AML-193 (cell line): ENCODE measurements at places on chromosomes 6 and 20.

DNA sequence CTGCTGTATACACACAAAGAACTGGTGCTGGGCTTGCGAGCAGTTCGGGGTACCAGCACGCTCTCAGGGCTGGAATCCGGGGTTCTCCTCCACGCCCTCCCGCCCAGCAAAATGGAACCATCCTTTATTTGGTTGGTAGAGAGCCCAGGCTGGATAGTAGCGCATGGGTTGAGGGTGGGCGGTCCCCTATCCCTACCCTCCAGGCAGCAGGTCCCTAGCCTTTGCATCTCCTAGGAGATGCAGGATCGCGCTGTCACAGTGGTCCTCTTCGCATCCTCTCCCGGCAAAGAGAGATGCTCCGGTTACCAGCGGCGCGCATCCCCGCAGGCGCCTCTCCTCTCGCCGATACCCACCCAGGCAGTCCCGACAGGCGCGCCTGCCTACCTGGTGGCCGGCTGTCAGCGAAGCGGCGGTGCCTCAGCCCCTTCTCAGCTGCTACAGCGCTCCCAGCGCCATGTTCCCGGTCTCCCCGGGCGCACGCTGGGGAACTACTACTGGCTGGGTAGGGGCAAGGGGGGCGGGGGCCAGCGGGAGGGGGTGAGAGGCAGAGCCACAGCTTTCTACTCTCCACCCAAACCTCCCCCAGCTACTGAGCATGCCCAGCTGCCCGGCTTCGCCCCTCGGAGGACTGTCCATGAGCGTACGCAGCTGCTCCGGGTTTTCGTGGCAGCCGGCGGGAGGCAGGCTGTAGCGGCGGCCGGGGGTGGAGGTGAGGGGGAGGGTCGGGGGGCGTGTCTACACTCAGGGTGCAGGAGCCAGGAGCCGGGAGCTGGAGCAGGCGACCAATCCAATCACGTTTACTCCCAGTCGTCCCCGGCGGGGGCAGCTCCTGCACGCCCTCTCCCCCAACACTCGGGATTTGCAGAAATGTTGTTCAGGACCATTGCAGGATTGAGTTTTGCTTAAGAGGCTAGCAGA lies at the start of gene PAK5:
Gene PAK5, minus strand, starts transcription at position 699 of the 918 bp plus-strand sequence. CDS start 194,748 bp downstream, outside the sequence.
- no peak for DNase-seq

DNA sequence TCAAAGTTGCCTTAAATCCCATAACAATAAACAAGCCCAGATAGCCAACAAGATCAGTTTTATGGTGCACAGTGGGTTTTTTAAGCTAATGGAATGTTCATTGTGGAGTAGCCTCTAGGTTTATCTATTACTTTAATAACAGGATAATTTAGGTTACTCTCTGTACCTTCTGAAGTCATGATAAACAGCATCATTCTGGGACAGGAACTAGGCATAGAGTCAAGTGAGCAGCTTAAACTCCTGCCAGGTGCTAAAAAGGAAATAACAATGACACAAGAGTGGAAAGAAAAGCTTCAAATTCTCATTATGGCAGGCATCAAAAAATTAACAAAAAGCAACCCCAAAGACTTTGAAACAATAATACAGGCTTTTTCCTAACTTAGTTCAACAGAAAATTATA lies 228.8 kb downstream of the HACE1 start:
- DNase-seq = no peak

GRCh38 chr6:155004576-155005372 lies 9.7 kb downstream of the TIAM2 start:
- DNase-seq = no peak

GRCh38 chr6:41551086-41551700 lies 5.0 kb downstream of the FOXP4 start:
- DNase-seq = no peak

- DNase-seq = no peak
Observed at GRCh38 chr20:37424062-37424851, 78.3 kb downstream of the SRC start.

- DNase-seq = no peak
Observed at GRCh38 chr6:111789598-111789997, 83.7 kb downstream of the FYN start.

DNA sequence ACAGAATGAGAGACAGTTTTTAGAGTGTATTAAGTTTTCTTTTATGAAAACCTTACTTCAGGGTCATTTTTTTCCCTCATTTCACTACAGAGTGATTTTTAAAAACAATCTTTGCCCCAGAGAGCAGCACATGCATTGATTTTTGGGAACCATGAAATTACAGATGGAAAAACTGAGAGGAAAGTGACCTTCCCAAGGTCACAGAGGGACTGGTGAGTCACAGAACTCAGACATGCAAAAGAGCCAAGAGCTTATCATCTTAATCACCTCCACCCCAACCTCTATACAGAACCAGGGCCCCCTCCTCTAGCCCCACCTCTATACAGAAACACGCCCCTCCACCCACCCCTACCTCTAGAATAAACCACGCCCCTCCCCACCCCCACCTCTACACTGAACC lies 10.7 kb downstream of the PXMP4 start:
- no peak for DNase-seq
